ENCODE measurements at places on chromosomes 11 and 22.
A peak's percentile ranks its signal among the peaks of the same experiment; 100 is the strongest.

GRCh38 chr11:102138670-102139069, 28.4 kb downstream of the YAP1 start:
- peak; percentile 98 for DNase-seq

GRCh38 chr11:38547462-38547861, 1949.4 kb upstream of the RAG2 start:
- DNase-seq = peak; percentile 61

GRCh38 chr22:37758694-37759093, 49.0 kb upstream of the GCAT start:
- no peak for DNase-seq

- no peak for DNase-seq
Observed at GRCh38 chr11:70606248-70606950, 208.1 kb downstream of the CTTN start.

DNA sequence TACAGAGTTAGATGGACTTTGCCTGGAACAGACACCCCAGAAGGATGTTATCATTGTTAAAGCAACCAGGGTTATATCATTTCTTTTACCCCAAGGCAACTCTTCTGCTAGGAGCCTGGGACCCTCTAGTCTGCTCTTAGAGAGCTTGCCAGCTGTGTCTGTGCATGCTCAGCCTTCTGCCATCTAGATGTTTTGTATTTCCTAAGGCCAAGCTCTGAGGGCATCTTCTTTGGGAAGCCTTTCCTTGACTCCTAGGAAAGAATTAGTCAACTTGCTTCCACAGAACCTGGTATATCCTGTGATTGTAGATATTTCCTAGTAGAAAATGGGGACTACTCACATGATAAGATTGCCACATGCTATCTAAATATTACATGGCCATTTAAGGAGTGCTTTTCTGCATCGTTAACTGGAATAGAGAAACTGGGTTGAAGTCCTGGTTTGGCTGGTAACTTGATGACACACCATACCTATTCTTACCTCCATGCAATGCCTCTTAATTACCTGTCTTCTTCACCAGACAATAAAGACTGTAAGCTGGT, 87.6 kb downstream of the STIM1 start:
- DNase-seq = no peak

- no peak for DNase-seq
Observed at GRCh38 chr11:73945396-73945795, 5.4 kb upstream of the DNAJB13 start.

DNA sequence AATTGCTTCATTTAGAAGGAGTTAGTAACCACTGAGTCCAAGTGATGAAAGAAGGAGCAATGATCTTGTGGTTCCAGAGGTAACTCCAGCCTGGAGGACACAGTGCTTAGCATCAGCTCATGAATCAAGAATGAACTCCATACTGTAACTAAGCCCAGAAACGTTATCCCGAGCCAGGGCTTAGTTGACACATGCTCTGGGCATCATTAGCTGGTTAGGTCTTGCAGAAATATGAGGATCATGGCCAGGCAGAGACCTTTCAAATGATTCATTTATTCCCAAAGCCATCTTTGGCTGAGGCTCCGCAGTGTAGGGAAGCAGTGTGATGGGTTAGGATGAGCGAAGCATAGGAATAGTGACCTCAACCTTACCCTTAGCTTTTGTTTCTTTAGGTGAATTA, 277.4 kb downstream of the FAM76B start:
- peak; percentile 95 for DNase-seq

DNA sequence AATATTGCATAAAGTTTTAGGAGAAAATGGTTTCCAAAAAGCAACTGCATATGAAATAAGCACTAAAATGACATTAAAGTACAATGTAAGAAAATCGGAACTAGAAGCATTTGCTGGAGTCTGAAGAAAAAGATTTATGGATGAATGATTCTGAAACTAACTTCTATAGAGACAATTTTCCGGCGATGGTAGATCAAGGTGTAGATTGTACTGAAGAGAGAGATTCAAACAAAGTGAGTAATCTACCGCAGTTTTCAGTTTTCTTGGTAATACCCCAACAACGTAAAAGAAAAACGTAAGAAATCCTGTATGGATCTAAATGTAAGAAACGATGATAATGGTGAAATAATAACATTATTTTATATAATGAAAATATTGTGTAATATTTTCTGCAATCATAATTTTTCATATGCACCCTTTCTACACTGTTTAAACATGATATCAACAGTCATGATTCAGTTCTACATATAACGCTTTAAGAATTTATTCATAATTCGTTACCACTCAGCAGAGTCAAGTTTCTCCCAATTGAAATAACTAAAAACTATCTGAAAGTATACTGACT, 1.8 kb upstream of the CDPF1 start:
- DNase-seq = no peak

DNA sequence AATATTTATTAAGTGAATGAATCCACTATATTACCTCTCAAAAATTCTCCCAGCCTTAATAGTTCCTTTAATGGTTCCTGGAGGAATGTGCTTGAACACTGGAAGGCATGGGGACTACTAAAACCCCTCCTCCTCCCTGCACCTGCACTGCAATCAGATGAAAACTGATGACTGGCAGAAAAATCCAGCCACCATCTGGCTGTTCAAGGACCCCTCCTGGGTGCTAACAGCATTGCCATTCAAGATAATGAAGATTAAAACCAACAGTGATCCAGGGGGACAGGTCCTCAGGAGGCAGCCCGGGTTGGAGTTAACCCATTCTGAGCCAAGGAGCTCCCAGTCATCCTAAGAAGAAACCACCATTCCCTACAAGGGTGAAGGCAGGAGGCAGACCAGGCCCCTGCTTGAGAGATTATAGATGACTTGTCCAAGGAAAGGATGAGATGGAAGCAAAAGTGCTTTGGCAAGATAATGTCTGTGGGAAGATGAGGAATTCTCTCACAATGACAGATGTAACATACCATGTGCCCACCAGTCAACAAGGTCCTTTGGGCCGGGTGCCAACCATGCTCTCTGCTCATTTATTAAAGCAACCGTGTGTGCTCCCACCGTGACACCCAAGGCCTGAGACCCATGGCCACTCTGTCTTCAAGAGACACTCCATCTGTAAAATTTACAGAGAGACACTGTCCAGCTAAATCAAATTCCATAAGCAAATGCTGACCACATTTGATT, 90.6 kb downstream of the LARGE1 start:
- no peak for DNase-seq

- peak; percentile 31 for DNase-seq
Observed at GRCh38 chr11:86746514-86746913, 53.8 kb upstream of the PRSS23 start.

GRCh38 chr22:19522881-19523239, 1.4 kb downstream of the CLDN5 start:
- no peak for DNase-seq

GRCh38 chr22:41830174-41830573, 2.7 kb upstream of the SREBF2 start:
- no peak for DNase-seq

- DNase-seq = peak; percentile 75
Observed at GRCh38 chr11:59560290-59560701, 49.0 kb downstream of the OR4D9 start.

- peak; percentile 46 for DNase-seq
Observed at GRCh38 chr11:46461461-46461927, 69.9 kb upstream of the CHRM4 start.

DNA sequence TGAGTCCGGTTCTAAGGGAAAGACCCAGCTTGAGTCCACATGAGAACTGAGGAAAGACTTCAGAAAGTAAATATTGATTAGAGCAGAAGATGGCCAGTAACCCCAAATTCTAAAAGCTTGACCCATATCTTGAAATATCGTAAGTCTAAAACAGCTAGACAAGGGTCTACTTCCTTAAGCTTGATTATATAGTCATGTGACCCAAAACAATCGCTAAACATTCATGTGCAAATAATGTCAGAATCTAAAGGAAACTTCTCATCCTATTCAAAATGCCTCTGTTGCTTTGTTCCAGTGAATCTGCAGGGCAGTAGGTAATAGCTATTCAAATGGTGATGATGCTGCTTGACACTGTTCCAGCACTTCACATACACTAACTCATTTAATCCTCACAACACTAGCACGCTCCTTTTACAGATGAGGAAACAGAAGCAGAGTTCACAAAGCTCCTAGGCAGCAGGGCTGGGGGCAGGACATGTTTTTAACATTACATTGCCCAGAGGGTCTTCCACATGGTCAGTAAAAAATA, 52.6 kb downstream of the TCF20 start:
- DNase-seq = no peak

DNA sequence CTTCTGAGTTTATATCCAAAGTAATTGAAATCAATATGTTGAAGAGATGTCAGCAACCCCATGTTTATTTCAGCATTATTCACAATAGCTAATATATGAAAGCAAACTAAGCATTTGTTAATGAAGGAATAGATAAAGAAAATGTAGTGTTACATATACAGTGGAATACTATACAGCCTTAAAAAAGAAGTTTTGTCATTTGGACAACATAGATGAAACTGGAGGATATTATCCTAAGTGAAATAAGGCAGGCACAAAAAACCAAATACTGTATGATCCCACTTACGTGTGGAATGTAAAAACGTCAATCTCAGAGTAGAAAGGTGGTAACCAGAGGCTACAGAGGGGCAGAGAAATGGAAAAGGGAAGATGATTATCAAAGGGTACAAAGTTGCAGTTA, 10.2 kb downstream of the MRGPRX2 start:
- DNase-seq = no peak

- no peak for DNase-seq
Observed at GRCh38 chr11:86999859-87000753, 37.6 kb upstream of the TMEM135 start.

DNA sequence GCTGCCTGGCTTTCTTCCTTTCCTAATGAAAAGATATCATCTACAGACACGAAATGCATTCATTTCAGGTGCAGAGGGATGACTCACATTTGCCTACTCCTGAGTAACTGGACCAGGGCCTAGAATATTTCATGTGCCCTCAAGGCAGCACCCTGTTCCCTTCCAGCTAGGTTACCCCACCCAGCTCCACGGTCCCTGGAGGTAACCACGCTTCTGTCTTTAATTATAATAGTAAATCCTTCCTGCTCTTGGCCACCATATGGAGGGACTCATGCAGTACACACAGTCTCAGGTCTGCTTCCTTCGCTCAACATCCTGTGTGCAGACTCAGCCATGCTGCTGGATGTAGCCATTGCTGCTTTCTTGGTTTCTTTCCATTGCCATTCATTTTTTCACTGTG, 22.3 kb downstream of the DHCR7 start:
- no peak for DNase-seq

DNA sequence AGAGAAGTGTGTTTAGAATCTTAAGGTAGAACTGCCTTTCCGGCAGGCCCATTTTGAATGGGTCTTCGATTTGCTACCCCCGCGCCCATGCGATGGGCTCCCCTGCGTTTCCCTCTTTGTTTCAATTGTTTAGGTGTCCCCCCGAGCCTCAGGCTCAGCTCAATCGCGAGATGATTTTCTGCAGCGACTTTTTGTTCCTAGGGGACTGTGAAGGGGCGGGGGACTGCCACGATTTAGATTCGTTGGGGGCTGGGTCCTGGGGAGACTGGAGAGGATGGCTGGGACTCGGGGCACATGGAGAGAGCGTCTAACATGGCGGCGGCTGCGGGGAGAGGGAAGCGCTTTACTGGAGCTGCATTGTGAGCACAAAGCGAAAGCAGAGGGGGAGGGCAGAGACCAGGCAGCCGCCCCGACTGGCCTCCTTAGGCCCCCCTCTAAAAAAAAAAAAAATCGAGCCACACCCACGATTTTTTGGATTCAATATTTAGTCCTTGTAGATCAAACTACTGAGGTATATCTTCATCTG, 1.7 kb downstream of the CAPRIN1 start:
- peak; percentile 76 for DNase-seq

GRCh38 chr11:100878474-100878873, 191.4 kb downstream of the ARHGAP42 start:
- DNase-seq = peak; percentile 96

DNA sequence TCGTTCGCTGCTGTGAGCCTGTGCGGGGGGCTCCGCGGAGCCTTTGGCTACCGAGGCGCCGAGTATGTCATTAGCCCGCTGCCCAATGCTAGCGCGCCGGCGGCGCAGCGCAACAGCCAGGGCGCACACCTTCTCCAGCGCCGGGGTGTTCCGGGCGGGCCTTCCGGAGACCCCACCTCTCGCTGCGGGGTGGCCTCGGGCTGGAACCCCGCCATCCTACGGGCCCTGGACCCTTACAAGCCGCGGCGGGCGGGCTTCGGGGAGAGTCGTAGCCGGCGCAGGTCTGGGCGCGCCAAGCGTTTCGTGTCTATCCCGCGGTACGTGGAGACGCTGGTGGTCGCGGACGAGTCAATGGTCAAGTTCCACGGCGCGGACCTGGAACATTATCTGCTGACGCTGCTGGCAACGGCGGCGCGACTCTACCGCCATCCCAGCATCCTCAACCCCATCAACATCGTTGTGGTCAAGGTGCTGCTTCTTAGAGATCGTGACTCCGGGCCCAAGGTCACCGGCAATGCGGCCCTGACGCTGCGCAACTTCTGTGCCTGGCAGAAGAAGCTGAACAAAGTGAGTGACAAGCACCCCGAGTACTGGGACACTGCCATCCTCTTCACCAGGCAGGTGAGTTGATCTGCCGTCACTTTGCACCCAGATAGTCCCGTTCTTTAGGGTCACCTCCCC, 1.0 kb downstream of the ADAMTS15 start:
- DNase-seq = peak; percentile 8

DNA sequence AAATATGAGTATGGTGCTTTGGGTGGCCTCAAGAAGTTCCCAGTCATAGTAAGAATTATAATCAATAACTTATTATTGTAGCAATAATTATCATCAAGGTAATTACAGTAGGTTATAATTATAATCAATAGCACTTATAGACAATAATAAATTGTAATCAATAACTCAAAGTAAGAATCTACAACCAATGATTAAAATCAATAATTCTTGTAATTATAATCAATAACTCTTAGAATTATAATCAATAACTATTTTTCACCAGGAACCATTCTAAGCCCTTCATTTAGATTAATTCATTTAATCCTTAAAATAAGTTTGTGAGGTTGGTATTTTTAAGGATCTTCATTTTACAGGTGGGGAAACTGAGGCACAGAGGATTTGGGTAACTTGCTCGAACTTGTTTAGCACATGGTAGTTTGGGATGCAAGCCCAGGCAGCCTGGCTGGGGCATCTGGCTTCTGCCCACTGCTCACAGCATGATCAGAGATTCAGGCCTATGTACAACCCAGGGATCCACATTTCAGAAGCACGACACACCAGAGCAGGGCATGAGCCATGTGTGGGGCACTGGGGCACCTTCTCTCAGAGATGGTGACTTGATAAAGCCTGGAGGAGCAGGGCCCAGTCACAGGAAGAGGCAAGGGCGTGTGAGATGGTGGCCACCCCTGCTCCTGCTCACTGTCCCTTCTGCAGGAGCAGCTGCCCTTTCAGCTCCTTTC, 46.6 kb downstream of the SLC1A2 start:
- no peak for DNase-seq
